NAMALWA (cell line): ENCODE measurements at places on chromosomes 1 and 21.

- DNase-seq, result no peak
These were observed 59.8 kb downstream of the ADCY10 start for GRCh38 chr1:167854184-167854583.

GRCh38 chr1:33519240-33519884 is 46.9 kb downstream of the ZSCAN20 start:
- DNase-seq, result no peak

GRCh38 chr1:71745326-71745725 is 537.0 kb downstream of the NEGR1 start:
- DNase-seq, result no peak

DNA sequence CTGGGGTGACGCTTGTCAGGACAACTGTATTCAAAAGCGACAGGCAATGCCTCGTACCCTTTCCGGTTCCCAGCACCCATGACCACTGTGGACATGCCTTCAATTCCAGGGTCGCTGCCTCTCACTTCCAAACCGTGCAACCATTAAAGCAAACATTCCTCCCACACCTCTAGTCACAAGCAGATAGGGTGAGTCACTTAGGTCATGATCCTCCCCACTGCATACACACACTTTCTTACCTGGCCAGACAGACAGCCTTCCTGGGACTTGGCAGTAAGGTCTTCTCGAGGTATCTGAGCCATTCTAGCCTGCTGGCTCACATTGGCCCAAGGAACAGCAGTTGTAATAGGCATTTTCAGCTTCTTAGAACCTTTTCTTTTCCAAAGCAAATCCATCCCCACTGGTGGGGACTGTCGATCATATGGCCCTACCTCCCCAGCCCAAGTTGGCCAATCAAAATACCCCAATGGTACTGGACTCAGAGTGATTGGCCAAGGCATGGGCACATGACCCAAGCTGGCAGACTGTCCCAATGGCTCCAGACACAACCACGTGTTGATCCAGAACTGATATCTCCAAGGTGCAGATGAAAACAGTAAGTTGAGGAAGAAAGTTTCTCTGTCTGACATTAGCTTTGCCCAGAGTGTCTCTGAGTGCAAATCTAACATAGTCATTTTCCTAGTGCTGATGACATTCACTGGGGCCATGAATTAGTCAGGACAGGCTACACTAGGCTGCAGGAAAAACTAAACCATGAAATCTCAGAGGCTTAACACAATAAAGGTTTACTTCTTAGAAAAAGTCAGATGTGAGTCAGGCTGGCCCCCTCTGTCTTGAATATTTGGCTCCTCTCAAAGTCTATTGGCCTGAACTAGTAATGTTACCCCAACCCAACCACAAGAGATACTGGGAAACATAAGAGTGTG is 113.8 kb downstream of the RRAGC start:
- no peak for DNase-seq

- DNase-seq, result no peak
These were observed 159.2 kb downstream of the PIGK start for GRCh38 chr1:77060000-77060399.

DNA sequence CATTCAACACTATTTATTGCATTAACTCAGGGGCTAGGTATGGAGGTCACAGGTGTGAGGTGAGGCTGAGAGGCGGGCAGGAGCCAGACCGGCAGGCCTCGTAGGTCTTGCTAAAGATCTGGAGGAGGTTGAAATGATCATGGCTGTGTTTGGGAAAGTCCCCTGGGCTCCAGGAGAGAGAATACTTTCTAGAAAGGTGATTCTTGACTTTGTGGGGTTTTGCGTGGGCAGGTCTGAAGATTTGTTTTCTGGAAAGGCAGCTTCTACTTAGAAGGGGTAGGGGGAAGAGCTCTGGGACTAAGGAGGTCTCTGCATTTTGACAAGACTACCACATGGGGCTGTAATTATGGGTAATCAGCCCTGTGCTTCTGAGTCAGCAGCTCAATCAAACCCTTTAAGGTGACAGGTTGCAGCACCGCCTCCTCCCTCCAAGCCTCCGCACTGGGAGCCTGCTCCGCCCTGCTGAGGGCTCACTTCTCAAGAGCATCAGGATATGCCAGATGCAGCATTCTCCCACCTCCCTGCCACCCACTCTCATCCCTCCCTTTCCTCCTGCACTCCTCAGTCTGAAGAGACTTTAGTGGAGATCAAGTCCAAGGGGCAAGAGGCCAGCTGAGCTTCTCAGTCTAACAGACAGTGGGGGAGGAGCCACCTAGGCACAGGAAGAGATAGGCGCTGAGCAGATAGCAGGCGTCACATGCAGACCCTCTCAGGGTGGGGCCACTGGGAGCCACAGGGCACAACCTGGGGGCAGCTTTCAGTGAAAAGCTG is 30.5 kb downstream of the SLC30A1 start:
- DNase-seq, result no peak

GRCh38 chr1:167043752-167044488 is 46.3 kb downstream of the GPA33 start:
- peak; percentile 97 for DNase-seq

- no peak for DNase-seq
These were observed 39.5 kb upstream of the ZNF124 start for GRCh38 chr1:247211339-247211738.

GRCh38 chr1:53593758-53594380 is 134.7 kb downstream of the DMRTB1 start:
- DNase-seq, result no peak

- DNase-seq, result no peak
These were observed 217.6 kb upstream of the SAMSN1 start for GRCh38 chr21:14763695-14764064.

DNA sequence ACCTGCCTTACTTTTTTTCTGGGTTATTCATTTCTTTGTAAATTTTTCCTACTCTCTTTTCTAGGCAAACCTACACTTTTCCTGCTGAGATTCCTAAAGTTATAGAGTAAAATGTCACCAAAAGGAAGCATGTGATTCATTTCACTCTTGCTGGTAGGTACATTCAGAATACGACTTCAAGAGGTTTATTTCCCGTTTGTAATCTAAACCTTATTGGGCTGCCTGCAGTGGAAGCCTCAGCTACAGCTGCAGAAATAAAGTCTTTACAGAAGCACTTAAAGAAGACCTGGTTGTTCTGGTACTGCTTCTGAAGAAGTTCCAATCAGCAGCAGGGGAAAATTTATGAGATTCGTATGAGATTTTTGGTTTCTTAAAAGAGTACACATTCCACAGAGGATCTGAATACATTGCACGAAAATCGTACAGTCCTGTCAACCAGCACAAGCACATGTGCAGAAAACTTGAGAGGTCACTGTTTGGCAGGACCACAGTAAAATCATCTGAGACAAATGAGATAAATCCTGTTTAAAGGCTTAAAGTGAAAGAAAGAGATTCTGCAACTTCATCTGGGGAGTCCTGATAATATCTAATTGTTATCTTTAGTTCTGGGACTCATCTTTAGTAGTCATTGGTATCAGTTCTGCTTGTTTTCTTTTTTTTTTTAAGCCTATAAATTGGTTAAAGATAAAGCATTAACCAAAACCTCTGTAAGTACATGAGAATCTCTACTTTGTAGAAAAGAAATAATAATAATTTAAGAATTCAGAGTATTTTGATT is 109.9 kb upstream of the ADGRL2 start:
- DNase-seq, result no peak

DNA sequence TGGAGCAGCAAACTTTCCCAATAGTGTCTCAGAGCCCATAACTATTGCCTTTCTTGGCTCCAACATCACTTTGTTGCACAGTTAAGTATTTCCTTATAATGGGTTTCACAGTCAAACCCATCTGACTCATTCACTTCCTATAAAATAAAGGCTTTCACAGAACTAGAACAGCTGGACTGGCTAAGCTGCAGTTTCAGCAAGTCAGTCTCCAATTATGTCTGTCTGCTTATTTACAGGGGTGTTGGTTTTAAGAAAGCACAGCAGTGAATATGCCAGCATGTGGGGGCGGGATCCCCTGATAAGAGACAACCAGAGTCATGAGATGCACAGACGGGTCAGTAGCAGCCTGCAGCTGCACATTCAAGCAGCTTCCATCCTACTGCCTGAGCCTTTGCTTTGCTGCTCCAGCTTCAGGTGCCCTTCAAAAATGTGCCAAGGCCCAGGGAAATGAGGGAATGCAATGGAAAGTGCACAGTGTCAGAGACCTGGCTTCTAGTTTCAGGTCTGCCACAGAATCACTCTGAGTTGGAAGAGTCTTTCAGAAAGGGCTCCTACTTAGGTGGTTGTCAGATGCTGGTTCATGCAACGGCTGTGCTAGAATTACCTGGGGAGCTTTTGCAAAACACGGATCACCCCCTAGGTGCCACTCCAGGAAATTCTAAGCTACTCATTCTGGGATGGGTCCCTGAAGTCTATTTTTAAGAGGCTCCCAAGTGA is 24.8 kb downstream of the RNF19B start:
- no peak for DNase-seq

- no peak for DNase-seq
These were observed 229.1 kb upstream of the ZP4 start for GRCh38 chr1:238119861-238120260.

DNA sequence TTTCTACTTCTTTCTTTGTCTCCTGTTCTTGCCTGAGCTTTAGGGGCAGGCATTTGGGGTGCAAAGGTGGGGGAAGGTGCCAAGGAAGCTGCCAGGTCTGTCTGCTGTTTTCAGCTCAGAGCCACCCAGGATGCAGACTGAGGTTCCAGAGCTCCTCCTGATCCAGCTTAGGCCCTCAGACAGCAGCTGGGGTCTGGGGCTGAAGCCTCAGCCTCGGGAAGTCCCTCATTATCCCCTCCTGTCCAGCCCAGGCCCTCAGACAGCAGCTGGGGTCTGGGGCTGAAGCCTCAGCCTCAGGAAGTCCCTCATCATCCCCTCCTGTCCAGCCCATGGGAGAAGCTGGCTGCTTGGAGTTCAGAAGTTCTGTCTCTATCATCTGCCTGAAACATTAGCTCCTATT is 257.7 kb upstream of the CSF3R start:
- DNase-seq, result no peak

DNA sequence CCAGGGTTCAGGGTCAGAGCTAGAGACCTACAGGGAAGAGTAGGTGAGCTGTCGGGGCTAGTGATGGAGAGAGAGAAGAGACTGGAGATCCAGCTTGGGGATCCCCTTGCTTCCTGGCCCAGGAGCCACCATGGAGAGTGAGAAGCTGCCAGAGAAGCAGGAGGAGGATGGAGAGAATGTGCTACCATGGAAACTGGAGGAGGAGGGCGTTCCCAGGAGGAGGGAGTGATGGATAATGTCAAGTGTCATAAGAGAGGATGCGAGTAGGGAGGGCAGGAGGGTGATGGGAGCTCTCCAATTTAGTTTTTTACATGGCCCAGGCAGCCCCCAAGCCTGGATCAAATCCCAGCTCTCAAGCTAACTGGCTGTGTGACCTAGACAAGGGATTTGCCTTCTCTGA is 46.5 kb upstream of the EPB41 start:
- no peak for DNase-seq
